ENCODE measurements at places on chromosomes 3 and 15. TPM values are rescaled to one million over a fixed set of nuclear protein-coding genes. Genes with fewer than 3 reads are reported as not detected.

The RASGRF1 gene
- total RNA-seq, result not detected

- no peak for DNase-seq
Observed at GRCh38 chr3:157669416-157669815, 166.2 kb upstream of the VEPH1 start.

- DNase-seq, result no peak
Observed at GRCh38 chr15:96416934-96417759, 86.6 kb downstream of the NR2F2 start.

GRCh38 chr3:182519569-182519968 lies 273.7 kb upstream of the ATP11B start:
- no peak for DNase-seq

DNA sequence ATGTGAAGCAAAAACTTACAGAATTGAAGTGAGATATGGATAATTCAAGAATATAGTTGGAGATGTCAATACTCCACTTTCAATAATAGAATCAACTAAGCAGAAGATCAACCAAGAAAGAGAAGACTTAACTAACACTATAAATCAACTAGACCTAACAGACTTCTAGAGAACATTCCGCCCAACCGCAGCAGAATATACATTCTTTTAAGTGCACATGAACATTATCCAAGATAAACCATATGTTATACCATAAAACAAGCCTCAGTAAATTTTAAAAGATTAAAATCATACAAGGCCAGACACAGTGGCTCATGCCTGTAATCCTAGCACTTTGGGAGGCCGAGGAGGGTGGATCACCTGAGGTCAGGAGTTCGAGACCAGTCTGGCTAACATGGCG lies 5.5 kb upstream of the TEX55 start:
- DNase-seq, result no peak

- DNase-seq, result no peak
Observed at GRCh38 chr3:114775395-114775794, 371.7 kb downstream of the ZBTB20 start.

DNA sequence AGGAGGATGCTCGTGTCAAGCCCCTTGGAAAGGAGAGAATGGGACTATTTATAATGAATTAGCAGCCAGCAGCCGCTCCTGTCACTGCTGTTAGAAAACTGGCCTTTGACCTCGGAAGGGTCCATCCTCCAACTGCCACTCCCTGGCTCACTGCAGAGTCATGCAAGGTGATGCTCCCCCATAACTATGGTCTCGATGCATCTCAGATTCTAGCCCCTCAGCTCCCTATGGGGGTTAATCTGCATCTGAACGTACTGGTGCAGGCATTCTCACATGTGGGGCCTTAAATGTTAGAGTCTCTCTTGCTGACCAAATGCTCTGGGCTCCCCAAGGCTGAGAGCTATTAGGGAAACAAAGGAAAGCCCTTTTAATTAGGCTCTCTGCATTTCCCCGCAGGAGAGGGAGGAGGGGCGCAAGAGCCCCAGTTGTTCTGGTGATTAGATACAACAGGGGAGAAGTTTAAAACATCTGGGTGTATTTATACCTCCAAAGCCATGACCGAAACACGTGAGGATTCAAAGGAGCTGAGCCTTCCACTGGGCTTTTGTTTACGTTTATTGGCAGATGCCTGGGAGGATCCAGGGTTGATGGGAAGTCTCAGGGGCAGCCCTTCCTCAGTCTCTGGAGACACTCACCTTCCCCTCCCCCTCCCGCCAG lies 182.5 kb downstream of the OPA1 start:
- DNase-seq, result no peak

- DNase-seq, result no peak
Observed at GRCh38 chr3:194654443-194654842, 17.5 kb downstream of the LSG1 start.

GRCh38 chr3:69738859-69739203 lies 433 bp upstream of the MITF start:
- DNase-seq, result no peak

The CADM2 gene
- 0.08 TPM for total RNA-seq

DNA sequence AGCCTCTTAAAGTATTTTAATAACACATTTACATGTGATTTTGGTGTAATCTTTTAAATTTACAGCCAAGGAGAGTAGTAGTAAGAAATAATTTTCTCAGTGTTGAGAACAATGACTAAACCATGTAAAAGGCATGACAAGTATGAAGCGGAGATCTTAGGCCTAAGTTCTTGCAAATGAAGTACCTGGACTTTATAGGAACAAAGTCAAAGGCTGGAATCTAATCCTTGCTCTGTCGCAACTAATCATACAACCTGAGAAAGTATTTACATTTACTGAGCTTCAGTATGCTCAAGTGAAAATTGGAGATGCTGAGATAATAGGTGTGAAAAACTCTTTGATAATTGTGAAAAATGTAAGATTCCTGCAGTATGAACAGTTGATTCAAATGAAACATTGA lies 86.4 kb upstream of the VGLL3 start:
- no peak for DNase-seq

The MED12L gene
- 1.5 TPM for total RNA-seq

- DNase-seq, result no peak
Observed at GRCh38 chr15:64507293-64507802, 47.0 kb downstream of the ZNF609 start.

DNA sequence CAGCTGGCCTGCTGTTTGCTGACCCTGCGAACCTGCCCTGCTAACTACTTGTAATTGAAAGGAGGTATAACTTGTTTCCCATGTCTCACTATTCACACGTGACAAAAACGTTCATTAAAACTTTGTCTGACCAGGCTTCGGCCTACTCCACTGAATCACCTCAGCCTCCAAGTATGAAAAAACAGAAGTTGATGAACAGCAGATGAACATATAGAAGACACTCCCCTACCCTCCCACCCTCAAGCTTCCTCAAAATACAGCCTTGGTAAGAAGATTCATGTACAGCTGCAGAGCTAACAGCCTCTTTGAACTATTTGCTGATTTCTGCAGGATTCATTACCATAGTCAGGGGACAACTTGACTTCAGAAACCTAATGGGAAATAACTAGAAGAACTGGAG lies 10.7 kb downstream of the RBM15B start:
- DNase-seq, result no peak

DNA sequence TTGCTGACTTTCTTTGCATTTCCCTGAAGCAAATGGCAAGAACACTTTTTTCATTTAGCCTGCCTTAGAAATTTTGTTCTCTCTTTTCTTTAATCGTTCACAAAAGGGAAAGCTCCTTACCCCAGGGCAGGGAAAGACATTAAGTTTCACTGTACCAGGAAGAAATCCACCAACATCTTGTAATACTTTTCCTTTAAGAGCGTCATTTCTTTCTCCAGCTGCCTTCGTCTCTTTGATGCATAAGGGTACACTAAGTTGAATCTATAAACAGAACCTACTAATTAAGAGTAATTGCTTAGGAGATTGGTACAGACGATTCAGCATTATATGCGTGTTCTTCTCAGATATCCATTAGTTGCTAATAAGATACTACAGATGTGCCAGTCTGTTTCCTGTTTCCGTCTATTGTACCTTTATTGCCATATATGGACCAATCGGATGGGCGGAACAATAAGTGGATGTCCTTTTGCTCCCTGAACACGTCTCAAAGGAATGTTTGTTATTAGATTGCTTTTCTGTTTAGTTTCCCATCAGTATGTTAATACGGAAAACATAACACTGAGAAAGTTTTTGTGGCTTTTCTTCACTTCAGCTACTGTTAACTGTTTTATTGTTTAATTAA lies 276.7 kb upstream of the RARB start:
- DNase-seq, result no peak

- DNase-seq, result no peak
Observed at GRCh38 chr15:86879250-86880229, 799.9 kb downstream of the AGBL1 start.

- DNase-seq, result no peak
Observed at GRCh38 chr3:189563853-189564563, 67.2 kb upstream of the TP63 start.

The SCG5 gene
- total RNA-seq, result 1.1 TPM

The ANKRD28 gene
- 49.6 TPM for total RNA-seq

The ABHD5 gene
- total RNA-seq, result 28.3 TPM

The KCNMB2 gene
- not detected for total RNA-seq

The CLDN18 gene
- total RNA-seq, result not detected

The RPL32 gene
- 824 TPM for total RNA-seq

- DNase-seq, result no peak
Observed at GRCh38 chr3:30103186-30103585, 503.2 kb upstream of the TGFBR2 start.

GRCh38 chr3:150243466-150243865 lies 164.6 kb upstream of the TSC22D2 start:
- no peak for DNase-seq

DNA sequence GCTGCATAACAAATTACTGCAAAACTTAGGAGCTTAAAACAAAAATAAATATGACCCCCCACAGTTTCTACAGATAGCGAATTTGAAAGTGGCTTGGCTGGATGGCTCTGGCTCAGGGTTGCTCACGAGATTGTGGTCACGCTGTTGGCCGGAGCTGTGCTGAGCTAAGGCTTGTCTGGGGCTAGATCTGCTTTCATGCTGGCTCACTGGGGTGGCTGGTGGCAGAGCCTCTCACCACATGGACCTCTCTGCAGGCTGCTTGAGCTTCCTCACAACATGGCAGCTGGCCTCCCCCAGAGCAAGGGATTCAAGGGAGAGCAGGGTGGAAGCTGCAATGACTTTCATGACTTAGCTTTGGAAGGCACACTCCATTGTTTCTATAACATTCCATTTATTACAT lies 354.1 kb downstream of the SHQ1 start:
- no peak for DNase-seq

GRCh38 chr3:147613725-147614124 lies 204.6 kb downstream of the ZIC1 start:
- no peak for DNase-seq

DNA sequence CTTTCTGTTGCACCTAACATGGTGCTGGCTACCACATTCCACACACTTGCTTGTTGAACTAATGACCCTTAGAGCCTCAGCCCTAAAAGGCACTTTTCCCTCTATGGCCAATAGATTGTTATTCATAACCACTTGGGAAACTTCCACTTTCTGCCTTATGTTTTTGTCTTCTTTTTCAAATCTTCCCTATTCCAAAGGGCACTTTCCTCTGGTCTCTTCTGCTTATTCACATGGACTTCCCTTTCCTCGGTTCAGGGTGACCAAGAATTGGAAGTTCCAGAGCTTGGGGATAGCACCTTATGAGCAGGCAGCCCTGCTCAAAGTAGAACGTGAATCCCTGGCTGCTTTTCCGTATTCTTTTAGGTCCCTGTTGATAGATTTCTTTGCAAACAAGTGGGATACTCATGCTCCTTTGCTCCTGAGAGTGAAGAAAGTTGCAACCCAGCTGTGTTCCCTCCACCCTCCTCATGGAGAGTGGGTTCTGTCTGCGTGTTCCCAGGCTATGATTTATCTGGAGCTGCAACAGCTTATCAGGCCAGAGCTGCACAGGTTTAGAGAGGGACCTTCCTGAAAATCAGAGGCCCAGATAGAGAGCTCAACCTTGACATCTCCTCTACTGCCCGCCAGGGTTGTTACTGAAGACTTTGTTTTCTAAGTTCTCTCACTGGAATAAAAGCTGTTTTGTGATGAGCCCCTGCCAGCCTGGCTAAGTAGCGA lies 58.8 kb upstream of the MYZAP start:
- no peak for DNase-seq

DNA sequence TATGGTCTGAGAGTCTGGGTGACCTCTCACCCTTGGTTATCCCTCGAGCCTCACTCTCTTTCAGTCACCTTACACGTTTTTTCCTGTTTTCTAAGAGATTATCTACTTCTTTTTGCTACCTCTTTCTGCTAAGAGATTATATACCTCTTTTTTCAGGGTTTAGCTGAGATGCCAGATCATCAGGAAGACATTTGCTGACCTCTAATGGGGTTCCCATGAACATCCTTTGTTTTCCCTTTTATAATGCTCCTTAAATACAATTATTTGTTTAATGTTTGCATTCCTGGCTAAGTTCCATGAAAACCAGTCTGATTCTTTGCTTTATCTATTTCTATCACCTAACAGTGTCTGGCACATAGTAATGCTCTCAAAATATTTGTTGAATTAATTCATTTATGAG lies 39.6 kb downstream of the LEKR1 start:
- no peak for DNase-seq

GRCh38 chr3:51962854-51963530 lies 4.3 kb downstream of the PCBP4 start:
- no peak for DNase-seq

DNA sequence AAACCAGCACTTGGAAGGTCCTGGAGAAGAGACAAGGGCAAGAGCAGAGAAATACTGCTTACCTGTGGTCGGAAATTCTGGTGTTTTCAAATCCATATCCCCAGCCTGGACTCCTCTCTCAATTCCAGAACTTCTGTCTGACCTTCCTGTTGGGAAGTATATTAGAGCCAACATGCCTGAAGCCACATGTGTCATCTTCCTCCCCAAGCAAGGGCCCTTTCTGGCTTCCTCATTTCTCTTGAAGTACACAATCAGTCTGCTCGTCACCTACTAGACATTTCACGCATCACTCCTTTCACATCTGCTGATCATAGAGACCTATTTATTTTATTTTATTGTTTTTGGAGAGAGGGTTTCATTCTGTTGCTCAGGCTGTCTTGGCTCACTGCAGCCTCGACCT lies 8.4 kb downstream of the PARP14 start:
- no peak for DNase-seq

The TMEM40 gene
- total RNA-seq, result 44.1 TPM

The C2CD4B gene
- total RNA-seq, result 0.42 TPM

The DAZL gene
- not detected for total RNA-seq

DNA sequence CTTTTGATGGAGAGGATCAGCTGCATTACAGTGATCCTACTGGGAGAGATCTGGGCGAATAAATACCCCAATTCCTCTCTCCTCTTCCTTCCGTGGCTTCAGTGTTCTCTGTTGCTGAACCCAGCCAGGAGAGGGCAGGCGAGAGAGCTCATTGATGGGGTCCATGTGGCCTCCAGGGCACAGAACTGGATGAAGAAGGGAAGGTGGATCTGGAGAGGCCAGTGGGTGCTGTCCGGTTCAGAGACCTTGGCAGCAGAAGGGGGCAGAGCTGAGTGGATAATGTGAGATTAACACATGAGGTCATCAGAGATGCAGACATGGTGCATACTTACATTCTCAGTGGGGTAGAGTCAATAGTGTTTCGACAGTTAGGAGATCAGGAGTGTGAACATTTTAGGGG lies 193.6 kb downstream of the CLSTN2 start:
- no peak for DNase-seq

GRCh38 chr3:87397211-87397610 lies 120.8 kb upstream of the POU1F1 start:
- DNase-seq, result no peak

DNA sequence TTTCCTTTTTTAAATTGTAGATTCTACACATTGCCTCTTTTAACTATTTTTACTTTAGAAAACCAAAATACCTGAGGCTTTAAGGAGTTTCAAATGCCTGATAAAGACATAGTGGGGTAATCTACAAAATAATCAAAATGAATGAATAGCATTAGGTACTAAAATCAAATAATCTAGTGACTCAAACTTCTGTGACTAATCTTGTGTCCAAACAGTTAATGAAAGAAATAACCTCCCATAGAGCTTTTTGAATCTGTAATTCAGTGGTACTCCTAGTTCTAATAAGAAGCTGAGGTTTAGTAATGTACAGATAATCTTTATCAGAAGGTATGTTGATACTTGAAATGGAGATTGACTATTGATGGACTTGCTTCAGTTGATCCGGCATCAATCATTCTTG lies 53.0 kb downstream of the DTWD1 start:
- DNase-seq, result no peak
